ENCODE measurements at places on chromosomes 11 and 22. TPM values are rescaled to one million over a fixed set of nuclear protein-coding genes. Genes with fewer than 3 reads are reported as not detected.

TRIM48 gene
- not detected for polyA plus RNA-seq

POU2AF3 gene
- 17.2 TPM for polyA plus RNA-seq

LYVE1 gene
- polyA plus RNA-seq = 49.3 TPM

DNA sequence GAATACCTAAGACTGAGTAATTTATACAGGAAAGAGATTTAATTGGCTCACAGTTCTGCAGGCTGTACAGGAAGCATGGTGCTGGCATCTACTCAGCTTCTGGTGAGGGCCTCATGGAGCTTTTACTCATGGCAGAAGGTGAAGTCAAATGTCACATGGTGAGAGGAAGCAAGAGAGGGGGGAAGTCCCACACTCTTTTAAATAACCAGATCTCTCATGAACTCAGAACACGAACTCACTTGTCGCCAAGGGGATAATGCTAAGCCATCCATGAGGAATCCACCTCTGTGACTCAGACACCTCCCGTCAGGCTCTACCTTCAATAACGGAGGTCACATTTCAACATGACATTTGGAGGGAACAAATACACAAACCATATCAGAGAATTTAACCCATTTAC, 42.2 kb downstream of the BIRC2 start:
- no peak for DNase-seq

GRCh38 chr11:69394869-69395246, 86.6 kb upstream of the LINC01488 start:
- DNase-seq = no peak

DNA sequence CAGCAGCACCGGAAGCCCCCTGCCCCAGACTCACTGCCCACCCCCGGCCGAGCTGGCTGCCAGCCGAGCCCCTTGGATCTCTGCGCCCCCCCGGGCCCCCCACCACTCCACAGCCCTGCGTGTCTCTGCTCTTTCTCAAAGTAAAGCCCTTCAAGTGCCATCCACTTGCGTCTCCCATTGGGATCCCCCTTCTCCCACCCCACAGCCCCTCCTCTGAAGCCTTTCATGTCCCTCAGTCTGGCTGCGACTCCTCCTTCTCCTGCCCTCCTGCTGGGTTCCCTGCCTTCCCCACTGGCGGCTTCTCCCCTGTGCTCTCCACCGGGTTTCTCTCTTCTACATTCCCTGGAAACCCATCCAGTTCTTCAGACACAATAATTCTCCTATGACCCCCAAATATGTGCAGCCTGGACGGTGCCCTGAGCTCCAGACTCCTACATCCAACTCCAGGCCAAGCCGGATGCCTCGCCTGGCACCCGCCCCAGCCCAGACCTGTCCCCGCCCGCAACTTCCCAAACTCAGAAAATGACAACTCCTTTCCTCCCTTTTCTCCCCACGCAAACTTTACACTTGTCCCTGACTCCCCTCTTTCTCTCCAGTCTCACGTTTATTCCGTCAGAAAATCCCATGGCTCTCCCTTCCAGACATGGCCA, 108.9 kb downstream of the WNT7B start:
- DNase-seq = no peak

GRCh38 chr11:46183819-46184218, 62.6 kb upstream of the PHF21A start:
- no peak for DNase-seq

- no peak for DNase-seq
These were observed 17.9 kb downstream of the MICAL2 start for GRCh38 chr11:12128301-12128751.

All from large intestine (tissue), 12 donors.